ENCODE measurements at places on chromosomes 16 and 17.

DNA sequence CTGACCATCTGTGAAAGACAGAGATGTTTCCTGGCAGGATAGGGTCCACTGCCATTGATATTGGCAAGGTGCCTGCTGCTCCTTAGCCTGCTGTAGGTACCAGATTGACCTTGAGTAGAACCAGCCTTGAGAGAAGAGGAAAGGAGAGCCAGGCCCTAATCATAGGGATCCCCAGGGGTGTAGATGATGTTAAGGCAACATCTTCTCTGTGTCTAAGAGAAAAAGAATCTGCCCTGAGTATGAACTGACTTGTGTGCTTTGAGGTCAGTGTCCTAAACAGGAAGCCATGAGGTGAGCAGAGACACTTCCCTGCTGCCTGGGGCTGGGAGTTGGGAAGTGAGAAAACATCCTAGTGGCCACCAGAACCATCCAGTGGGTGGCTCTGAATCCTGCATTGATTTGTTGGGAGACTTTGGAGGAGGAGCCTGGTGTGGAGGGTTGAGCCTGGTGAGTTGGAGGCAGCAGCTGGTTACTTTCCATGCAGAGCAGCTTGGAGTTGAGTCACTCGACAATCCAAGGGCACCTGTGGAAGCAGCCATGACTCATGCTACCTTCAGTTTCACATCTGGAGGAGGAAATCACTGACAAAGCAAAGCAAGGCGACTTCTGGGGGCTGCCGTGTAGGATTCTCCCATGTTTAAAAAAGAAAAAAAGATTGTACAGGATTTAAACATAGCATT lies 47.8 kb downstream of the BMERB1 start:
- DNase-seq: peak; percentile 6

DNA sequence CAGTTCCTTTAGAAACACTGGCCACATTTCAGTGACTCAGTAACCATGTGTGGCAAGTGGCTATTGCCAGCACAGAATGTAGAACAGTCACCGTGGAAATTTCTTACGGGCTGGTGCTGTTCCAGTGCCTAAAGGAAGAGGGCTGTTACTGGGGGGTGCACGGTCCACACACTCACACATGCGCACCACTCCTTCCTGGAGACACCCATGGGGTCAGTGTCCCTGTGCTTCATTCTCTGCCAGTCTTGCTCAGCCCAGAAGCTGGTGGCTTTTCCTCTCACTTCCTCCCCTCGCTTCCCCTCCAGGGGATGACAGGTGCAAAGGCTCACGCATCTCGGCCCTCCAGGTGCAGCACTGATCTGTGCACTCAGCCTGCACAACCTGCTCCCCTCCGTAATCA lies 115.6 kb downstream of the CCDC182 start:
- no peak for DNase-seq

DNA sequence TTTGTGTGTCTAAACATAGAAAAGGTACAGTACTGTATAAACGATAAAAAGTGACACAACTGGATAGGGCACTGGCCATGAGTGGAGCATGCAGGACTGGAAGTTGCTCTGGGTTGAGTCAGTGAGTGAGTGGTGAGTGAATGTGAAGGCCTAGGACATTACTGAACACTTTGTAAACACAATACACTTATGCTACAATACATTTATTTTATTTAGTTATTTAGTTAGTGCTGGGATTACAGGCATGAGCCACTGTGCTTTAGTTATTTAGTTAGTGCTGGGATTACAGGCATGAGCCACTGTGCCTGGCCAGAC lies 4.6 kb downstream of the CFAP20 start:
- no peak for DNase-seq

DNA sequence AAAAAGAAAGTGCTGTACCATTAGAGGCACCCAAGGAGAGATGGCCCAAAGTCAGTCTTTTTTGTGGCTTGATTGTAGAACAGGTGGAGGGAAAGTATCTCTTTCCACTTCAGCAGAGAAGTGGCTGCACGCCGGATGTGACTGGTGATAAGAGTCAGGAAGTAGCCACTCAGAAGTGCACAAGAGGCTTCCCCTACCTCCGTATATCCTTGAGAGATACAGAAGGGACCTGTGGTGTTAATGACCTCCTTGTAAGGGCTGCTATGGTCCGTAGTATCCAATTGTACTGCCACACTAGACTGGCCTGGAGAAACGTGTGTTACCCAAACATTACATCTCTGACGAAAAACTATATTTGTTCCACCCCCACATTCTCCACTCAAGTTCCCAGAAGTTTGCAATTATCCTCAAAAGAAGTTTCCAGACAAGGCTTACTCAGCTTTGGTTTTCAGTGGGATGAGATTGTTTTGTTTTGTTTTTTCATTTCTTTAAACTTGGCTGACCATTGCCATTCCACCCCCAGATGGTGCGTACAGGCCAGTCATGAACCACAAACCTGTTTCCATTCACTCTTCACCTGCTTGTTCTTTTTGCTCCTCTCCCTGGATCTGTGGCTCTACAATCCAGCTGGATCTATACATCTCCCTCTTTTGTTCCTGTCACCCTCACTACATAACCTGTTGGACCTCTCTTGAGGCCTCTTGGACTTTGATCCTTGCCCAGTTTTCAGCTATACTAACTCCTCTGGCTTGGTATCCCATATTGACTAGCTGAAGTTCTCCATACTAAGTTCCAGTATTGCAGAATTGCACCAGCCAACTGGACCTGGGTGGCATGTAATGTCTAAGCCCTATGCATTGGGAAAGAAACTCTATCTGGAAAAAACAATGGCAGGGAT lies 20.7 kb upstream of the MED13 start:
- no peak for DNase-seq

- no peak for DNase-seq
Measured at GRCh38 chr17:37214416-37214815, 161.4 kb upstream of the C17orf78 start.

DNA sequence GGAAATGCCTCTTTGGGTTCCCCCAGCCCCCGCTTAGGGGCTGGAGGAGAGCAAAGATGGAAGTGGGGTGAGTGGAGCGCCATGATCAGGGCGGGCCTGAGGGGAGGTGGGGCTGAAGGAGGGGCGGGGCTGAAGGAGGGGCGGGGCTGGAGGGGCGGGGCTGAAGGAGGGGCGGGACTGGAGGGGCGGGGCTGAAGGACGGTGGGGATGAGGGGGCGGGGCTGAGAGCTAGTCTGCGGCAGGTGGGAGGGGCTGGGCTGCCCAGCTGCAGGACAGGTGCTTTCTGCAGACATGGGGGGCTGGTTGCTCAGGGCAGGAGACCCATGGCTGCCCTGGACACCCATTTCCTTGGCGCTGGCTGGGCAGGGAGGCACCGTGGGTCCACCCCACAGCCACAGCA lies 39.1 kb upstream of the PABPN1L start:
- DNase-seq: no peak

DNA sequence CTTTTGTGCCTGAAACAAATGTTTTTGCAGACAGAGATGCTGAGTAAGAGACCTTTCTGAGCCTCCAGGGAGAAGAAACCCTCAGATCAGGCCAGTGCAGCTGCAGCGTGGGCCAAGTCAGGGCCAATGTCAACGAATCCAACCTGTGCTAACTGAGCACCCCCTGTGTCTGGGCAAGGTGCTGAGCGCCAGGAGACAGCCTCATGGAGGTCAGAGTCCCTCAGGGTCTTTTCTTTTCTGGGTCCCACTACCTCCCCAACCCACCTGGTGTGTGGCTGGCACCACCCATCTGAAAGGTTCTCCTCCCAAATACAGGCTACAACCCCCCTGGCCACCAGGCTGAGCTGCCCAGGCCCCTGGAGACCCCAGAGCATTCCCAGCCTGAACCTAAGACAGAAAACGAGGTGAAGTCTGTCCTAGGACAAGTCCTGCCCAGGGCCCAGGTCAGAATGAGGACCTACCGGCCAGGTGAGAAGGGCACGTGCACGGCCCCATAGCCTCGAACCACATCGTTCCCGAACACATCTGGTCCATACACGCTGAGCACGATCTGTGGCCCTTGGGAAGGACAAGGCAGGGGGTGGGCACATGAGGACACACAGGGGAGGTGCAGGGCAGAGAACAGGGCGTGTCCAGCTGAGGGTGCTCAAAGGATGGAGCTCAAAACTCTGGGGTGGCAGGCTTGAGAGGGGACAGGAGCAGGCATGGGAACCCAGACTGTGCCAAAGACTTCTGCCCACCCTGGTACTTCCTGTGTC lies 15.0 kb downstream of the B9D1 start:
- no peak for DNase-seq

DNA sequence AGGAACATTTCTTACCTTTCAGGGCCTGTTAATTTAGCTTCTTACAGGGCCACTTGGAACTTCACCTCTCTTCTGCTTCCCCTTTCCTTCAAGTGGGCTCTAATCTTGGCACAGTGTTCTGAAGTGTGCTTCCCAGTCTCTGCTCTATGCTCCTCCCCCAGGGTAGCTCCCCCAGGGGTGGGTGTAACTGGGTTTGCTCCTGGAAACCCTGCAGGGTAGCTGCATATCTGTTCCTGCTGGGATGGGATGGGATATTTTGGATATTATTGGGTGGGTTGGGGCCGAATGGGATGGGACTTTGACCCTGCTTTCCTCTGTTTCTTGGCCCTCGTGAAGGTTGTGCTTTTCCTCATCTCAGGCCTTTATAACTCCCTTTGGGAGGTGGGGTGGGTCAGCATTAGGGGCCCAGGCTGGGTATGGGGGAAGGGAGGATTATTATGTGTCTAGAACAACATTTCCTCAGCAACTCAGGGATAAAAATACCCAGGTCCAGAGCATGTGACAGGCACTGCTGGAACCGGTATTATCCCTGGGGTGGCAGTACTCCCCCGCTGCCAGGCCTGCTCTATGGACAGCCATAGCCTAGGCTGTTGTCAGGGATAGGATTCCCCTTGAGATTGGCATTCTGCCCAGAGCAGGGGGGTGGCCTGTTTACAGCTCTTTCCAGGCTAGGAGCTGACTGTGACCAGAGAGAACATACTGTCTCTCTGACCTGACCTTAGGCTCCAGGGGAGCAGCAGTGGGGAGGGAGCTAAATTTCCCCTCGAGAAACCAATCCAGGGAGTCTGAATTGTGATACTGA lies 5.0 kb downstream of the NFE2L1 start:
- DNase-seq: no peak

- no peak for DNase-seq
Measured at GRCh38 chr17:81630274-81630673, 6.6 kb downstream of the NPLOC4 start.

DNA sequence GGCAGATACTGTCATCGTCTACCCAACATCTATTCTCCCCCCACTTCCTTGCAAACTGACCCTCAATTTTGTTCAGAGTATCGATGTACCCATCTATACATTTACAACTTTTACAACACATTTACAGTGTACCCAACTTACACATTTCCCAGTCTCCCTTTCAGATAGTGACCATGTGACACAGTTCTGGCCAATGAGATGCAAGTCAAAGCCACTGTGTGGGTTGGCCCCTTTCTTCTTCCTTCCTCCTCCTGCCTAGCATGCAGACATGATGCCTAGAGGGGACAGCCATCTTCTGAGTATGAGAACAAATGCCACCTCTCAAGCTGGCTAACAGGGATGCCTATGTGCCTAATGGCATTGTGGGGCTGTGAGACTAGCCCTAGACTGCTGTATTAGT lies 11.3 kb upstream of the NFAT5 start:
- DNase-seq: no peak

DNA sequence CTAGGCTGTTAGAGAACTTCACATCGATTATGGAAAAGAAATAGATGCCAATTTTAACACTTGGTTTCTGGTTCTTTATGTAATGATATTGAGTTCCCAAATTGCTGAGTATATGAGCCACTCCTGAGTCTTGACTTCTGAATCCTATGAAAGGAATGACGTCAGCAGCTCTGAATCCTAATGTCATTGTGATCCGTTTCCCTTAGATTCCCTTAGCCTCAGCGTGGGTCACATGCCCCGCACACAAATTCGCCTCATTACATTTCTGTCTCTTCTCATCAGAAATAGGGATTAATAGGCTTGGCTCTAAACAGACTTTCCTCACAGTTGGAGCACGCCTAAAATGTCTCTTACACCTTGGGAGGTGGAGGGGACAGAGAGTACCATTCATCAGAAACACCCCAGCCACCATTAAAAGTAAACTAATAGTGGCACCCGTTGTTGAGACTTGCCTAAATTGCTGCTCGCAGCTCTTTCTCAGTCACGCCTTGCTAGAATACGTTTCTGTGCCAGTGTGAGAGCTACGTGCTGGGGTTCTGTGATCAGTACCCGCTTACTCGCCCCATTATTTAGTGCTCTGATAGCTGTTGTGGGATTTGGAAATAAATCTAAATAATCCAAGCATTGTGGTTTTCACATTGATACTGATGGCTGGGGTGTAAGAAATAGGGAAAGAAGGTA lies 7.1 kb downstream of the MRM3 start:
- DNase-seq: no peak

DNA sequence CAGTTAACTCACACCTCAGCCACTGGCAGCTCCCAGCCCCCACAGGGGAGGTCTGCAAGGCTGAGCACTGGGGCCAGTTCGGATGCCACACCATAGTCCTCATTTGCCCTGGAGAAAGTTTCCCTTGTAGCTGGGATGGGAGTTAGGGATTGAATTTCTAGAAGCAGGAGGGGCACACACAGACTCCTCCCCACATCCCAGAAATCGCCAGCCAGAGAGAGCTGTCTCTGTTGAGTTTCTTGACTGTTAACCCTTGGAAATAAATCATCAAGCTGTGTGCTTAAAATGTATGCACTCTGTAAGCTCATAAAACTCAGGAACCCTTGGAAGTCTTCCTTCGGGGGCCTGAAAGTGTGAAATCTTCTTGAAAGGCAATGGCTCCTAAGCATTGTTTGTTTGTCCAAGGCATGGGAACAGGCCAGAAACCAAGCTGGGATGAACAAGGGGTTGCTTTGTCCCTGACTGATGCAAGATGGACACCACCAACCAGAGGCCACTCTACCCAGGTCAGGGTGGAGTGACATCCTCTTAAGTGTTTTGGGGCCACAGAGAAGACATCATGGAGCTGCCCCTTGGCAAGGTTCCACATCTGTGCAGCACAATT lies 394 bp upstream of the PRM3 start:
- DNase-seq: no peak

DNA sequence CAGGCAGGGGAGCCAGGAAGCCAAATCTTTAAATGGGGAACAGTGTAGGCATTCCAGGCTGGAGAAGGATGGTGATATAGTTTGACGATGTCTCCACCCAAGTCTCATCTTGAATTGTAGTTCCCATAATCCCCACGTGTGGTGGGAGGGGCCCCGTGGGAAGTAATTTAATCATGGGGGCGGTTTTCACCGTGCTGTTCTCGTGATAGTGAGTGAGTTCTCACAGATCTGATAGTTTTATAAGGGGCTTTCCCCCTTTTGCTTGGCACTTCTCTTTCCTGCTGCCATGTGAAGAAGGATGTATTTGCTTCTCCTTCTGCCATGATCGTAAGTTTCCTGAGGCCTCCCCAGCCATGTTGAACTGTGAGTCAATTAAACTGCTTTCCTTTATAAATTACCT lies 28.8 kb downstream of the GINS3 start:
- no peak for DNase-seq

Data from stimulated activated CD8-positive, alpha-beta memory T cell treated with anti-CD3 and anti-CD28 coated beads, Interleukin-7, amount 100 ng/mL, for 4 hours (primary cell).